ENCODE measurements at places on chromosomes 16 and 17. TPM values are rescaled to one million over a fixed set of nuclear protein-coding genes. Genes with fewer than 3 reads are reported as not detected.
A peak's percentile ranks its signal among the peaks of the same experiment; 100 is the strongest.

DNA sequence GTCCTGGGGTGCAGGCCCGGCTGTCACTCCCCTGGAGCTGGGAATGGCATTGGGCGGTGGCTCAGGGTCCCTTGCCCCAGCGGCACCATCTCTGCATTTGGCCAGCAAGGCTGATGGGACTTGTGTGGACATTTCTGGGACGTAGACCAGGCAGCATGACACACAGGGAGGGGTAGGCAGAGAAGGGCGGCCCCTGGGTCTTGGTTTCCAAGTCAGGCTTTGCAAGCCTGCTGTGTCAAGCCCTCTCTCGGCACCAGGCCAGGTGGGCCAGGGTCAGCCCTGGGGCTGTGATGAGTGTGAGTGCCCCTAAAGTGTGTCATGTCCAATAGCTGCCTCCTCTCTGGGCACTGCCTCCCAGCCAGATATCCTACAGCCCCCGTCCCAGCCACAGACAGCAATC, 335.2 kb downstream of the SEC14L1 start:
- DNase-seq: no peak

- DNase-seq: no peak
Observed at GRCh38 chr16:72743011-72743761, 304.7 kb downstream of the ZFHX3 start.

DNA sequence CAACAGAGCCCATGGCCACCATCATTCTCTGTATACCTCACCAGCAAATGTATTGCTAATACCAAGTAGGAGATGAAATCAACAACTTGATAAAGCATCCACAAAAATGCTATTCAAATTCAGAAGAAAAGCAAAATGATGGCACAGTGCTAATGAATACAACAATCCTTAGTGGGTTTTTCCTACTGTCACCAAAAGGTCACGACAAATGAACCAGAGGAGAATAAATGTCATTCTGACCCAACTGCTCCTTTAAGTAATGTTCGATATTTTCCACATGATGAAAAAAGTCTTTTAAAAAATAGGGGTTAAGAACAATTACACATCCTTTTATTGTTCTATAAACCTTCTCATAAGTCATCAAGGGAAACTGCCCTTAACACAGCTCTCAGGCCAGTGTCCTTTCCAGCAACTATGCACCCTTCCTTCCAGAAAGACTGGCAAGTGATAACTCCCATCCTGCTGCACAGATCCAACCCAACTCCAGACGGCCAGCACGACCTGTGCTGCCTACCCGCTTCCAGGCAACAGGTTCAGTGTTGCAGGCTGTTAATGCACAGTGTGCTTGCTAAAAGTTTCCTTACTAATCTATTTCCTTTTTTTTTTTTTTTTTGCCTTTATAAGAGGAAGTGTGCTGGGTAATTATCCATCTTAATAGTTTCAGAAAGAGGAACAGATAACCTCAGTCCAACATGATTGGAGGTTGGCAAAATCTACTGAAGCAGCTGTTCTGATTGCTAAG, 15.4 kb downstream of the FBXO31 start:
- DNase-seq: no peak

GRCh38 chr16:73240920-73241319, 193.0 kb upstream of the ZFHX3 start:
- DNase-seq: no peak

RHBDL1 gene
- total RNA-seq: 2.0 TPM

HSF4 gene
- total RNA-seq: 3.7 TPM

CD300E gene
- under 0.01 TPM for total RNA-seq

DNA sequence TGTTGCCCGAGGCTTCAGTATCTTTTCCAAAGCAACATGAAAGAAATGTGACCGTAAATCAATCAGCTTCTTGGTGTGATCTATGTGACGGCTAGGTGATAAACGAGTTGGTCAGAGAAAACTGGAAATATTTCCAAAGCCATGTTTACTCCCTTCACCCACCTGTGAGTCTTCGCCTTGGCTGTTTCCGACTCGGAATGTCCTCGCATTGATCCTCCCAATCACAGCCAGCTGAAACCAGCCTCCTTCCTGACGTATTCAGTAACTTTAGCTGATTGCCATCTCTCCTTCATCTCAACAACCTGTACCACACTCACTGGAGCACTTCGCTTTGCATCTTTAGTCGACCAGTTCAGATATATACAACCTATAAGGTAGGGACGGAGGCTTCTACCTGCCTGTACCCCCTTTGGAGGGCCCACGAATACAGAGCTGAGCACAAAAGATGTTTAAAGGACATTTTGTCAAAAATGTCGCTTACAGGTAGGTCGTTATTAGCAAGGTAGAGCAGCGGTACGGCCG, 705 bp downstream of the KRABD2 start:
- DNase-seq: peak; percentile 47

- no peak for DNase-seq
Observed at GRCh38 chr16:21603928-21604327, 4.6 kb downstream of the METTL9 start.

DNA sequence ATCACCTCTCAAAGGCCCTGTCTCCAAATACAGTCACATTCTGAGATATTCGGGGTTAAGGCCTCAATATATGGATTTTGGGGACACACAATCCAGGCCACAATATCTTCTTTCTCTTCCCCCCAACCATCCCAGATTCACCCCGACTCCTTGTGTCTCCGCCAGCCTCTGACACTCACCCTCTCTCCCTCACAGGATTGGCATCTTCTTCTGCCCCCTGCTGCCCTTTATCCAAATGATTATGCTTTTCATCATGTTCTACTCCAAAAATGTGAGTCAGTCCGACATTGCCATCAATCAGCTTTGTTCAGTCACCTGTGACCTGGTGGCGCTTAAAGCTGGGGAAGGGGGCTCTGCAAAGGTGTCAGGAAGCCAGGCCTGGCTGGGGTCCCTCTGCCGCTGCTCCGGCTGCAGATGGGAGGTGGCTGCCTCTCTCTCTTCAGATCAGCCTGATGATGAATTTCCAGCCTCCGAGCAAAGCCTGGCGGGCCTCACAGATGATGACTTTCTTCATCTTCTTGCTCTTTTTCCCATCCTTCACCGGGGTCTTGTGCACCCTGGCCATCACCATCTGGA, 35.1 kb downstream of the GDE1 start:
- no peak for DNase-seq

SPAG7 gene
- total RNA-seq: 27.7 TPM

KRTAP17-1 gene
- not detected for total RNA-seq

KRTAP16-1 gene
- total RNA-seq: not detected

TPSB2 gene
- not detected for total RNA-seq

GRCh38 chr16:72856797-72857196, 191.1 kb downstream of the ZFHX3 start:
- DNase-seq: no peak

DNA sequence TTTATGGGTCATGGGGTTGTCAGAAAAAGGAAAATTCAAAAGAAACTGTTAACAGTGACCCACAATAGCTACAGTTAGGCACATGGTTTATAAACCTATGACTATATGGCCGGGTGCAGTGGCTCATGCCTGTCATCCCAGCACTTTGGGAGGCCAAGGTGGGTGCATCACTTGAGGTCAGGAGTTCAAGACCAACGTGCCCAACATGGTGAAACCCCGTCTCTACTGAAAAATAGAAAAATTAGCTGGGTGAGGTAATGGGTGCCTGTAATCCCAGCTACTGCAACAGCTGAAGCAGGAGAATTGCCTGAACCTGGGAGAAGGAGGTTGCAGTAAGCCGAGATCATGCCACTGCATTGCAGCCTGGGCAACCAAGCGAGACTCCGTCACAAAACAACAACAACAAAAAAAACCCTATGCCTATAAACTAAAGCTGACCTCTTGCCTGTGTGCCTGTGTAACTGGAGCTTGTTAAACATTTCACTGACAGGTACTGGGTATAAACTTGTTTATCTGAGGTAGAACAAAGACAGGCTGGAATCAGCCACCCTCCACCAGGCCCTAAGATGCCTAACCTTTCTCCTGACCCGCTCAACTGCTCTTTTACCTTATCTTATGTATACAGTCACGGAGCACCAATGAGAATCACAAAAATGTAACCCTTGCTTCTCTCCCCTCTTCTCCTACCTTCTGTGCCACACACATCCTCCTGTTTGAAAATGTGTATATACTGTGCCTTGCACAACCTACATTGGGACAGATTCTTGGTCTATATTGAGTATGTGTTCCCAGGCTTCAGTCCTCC, 62.9 kb upstream of the ATF7IP2 start:
- no peak for DNase-seq

CCNF gene
- 12.6 TPM for total RNA-seq

DNA sequence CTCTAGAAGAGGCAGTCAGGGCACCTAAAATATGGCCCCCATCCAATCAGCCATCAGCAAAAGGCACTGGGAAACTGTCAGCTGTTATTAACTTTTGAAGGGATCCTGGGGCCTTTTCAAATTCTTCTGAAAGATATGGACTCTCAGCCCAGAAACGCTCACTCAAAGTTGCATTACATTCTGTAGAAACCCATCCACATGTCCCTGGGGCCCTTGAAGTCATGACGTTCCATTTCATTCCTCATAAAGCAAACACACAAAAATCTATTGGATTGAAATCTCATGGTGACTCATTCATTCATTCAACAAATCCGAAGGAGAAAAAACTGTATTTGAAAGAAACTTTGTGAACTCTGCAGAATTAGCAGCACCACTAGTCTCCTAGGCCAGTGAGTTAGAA, 215.3 kb downstream of the C16orf95 start:
- no peak for DNase-seq

TBC1D3K gene
- total RNA-seq: not detected

DNA sequence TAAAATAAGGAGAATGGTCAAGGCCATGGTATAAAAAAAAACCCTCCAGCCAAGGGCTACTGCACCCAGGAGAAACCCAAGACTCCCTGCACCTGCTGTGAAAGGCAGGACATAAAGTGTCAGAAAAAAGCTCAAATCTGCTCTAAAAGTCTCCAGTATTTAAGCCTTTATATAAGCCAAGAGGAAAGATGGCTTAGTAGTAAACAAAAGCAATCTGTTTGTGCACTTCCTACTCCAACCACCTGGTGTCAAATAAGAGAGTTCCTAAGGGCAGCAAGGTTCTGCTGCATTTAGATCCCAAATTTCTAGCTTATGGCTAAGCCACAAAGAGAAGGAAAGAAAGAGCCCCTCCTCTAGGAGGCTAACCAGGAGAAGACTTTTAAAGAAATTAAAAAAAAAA, 20.6 kb downstream of the ACSM1 start:
- no peak for DNase-seq

DNA sequence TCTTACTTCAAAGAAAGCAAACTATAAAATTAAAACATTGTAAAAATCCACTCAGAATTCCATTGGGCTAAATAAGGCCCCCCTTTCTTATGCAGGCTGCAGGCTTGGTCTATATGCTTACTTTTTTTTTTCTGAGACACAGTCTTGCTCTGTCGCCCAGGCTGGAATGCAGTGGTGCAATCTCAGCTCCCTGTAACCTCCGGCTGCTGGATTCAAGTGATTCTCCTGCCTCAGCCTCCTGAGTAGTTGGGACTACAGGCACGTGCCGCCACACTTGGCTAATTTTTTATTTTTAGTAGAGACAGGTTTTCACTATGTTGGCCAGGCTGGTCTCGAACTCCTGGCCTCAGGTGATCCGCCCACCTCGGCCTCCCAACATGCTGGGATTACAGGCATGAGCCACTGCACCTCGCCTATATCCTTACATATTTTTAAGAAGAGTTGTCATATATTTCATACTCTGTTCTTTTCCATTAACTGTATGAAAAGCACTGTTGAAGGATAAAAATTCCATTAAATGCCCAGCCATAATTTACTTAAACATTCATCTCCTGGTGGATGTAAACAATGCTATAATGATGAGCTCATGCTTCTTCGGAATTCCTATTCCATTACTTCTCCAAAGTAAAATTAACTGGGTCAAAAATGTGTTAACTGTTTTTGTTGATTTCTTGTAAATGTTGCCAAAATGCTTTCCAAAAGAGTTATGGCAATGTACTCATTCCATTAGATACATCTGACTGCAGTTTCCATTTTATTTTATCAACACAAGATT, 17.8 kb downstream of the SNN start:
- no peak for DNase-seq

CFAP119 gene
- 3.3 TPM for total RNA-seq

BRICD5 gene
- total RNA-seq: 4.5 TPM

OTOP3 gene
- total RNA-seq: not detected

BCAR1 gene
- 21.6 TPM for total RNA-seq

TP53TG3 gene
- total RNA-seq: not detected

- no peak for DNase-seq
Observed at GRCh38 chr17:3710951-3711383, 12.7 kb upstream of the HASPIN start.

DNA sequence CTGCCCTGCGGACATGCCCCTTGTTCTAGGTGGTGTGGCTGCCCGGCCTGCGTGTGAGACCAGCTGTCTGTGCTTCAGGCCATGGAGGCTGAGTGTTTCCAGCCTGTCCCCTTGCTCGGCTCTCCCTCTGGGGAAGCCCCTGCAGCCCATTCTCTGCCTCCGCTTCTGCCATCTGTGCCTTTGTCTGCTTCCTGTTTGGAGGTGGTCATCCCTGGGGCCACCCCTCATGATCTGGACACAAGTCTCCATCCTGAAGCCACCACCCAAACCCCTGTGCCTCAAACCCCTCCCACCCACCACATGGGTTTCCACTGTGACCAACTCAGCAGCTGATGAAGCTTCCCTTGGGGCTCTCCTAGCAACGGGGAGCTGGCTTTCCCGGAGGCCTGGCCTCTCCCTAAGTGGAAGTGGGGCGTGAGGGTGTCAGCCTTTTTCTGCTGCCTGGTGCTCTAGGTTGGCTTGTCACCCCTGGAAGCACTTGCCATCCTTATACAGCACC, 184.9 kb downstream of the SEC14L1 start:
- DNase-seq: no peak

CACNG4 gene
- 33.4 TPM for total RNA-seq

GRCh38 chr17:16991349-16992009, 19.6 kb upstream of the TNFRSF13B start:
- DNase-seq: peak; percentile 84

KRT12 gene
- not detected for total RNA-seq

All from frontal cortex (tissue), 4 donors.